GM12878 (cell line): ENCODE measurements at places on chromosomes 11 and 22.
A peak's percentile ranks its signal among the peaks of the same experiment; 100 is the strongest.

- DNase-seq = no peak
Measured at GRCh38 chr22:44439356-44440223, 58.4 kb downstream of the RTL6 start.

DNA sequence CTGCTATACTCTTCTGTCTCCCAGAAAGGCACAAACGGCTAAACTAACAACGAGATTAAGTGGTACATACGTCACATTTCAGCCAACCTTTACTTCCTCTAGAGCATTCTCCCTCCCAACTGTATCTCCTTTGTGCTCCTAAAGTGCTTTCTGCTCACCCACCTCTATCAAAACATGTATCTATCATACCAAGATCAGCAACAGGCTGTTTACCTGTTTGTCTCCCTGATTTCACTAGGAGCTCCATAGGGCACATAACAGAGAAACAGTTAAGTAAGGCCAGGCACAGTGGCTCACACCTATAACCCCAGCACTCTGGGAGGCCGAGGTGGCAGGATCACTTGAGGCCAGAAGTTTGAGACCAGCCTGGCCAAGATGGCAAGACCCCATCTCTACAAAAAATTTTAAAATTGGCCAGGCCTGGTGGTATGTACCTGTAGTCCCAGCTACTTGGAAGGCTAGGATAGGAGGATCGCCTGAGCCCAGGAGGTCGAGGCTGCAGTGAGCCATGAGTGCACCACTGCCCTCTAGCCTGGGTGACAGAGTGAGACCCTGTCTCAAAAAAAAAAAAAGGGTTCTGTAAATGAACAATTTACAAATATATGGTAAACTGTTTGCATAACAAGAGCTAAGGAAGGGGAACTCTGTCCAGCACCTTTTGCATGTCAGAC is 2.8 kb downstream of the NDUFC2 start:
- no peak for DNase-seq

GRCh38 chr11:844693-845644 is 2.3 kb downstream of the TSPAN4 start:
- DNase-seq = no peak

- DNase-seq = no peak
Measured at GRCh38 chr22:32916025-32916424, 114.5 kb downstream of the TIMP3 start.

- DNase-seq = no peak
Measured at GRCh38 chr11:36736103-36736502, 138.1 kb upstream of the RAG2 start.

GRCh38 chr22:41501209-41501608 is 32.3 kb downstream of the ACO2 start:
- DNase-seq = peak; percentile 27

DNA sequence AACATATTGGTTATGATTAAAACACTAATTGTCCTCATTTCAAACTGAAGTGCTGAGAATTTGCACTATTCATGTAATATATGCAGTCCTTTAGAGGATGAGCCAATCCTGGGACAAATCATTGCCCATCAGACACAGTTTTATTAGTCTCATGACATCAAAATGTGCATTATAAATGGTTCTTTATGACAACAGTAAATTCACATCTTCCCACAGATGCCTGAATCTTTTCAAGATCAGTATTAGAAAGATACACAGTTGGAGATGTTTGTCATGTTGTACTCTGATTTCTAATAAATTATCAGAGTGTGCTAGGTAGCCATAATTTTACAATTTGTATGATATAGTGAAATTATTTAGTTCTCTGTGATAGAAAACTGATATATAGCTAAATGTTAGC is 813.5 kb downstream of the FAM181B start:
- DNase-seq = no peak

DNA sequence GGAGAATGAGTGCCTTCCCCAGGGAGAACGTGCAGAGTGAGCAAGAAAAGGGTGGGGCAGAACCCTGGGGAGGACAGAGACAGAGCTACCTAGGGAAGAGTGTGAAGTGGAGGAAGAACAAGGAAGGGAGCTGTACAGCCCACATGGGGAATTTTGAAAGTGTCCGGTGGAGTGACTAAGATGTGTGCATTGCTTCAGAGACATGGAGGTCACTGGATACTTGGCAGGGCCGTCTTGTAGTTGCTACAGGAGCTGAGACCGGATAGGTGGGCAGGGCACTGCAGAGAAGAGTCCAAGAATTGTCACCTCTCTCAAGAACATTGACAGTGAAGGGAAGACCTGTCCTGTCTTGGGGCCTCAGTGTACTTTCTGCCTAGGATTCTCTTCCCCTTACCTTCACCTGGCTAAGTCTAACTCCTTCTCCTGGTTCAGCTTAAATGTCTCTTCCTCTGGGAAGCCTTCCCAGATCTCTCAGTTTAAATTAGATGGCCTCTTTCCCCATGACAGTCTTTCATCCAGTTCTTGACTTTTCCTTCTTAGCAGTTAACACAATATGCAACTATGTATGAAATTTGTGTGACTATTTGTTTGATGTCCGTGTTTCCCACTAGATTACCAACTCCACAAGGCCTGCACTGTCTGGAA is 9.2 kb upstream of the P2RY6 start:
- DNase-seq = no peak

DNA sequence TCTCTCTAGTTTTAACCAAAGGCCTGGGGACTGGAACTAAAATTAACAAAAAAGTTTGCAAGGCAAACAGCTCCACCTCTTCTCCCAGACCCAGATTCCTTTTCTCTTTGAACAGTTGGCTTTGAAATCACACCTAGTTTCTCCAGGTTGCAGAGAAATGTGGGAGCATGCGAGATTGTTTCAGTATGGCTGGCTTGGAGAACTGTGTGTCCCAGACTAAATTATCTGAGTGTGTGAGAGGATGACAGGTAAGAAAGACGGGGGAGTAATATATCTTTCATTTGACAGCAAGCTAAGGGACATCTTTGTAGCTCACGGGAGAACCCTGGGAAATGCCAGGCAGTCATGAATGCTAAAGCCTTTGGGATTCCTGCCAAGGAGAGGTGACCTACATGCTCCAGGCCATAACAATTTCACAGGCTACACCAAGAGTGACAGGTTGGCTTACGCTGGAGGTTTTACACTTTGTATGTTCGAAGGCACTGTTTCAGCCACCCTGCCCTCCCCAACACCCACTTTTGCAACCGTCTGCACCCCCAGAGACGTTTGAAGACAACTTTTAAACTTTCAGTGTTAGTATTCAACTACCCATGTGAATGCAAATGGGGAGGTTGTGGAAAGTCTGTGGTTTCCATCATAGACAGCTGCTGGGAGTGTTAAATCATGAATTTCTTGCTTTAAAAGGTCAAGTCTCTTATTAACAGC is 109.3 kb upstream of the SNX19 start:
- DNase-seq = peak; percentile 28

DNA sequence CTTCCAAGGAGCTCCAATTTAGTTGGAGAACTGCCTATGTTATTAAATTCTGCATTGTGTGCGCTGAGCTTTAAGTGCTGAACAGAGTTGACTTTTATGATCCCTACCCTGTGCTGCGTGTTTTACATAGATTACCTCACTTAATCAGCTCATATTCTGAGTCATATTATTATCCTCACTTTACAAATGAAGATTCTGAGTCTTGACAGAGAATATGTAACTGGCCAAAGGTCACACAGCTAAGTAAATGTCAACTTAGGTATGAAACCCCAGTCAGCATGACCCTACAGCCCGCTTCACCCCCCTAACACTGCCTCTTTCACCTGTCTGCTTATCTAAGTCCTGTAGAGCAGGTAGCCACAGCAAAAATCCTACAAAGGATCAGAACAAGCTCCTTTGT is 19.8 kb upstream of the TMPRSS5 start:
- DNase-seq = no peak

DNA sequence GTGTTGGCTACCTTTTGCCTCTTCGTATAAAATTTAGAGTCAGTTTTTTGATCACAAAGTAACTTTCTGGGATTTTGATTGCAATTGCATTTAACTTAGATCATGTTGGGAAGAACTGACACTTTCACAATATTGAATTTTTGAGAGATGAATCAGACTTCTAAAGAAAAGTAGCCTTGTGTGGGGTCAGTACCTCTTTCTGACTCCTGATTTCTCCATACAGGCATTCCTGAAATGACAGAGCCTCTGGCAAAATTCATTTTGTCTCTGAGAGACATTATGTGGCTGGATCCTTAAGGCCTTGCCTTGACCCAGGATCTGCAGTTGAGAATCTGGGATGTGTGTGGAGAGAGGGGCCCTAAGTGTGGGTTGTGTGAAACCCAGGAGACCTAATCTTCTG is 37.8 kb downstream of the PPFIBP2 start:
- DNase-seq = no peak

GRCh38 chr11:20161230-20161918 is 1.1 kb upstream of the DBX1 start:
- DNase-seq = no peak

GRCh38 chr11:118046051-118046963 is 30.6 kb upstream of the TMPRSS4 start:
- peak; percentile 44 for DNase-seq

DNA sequence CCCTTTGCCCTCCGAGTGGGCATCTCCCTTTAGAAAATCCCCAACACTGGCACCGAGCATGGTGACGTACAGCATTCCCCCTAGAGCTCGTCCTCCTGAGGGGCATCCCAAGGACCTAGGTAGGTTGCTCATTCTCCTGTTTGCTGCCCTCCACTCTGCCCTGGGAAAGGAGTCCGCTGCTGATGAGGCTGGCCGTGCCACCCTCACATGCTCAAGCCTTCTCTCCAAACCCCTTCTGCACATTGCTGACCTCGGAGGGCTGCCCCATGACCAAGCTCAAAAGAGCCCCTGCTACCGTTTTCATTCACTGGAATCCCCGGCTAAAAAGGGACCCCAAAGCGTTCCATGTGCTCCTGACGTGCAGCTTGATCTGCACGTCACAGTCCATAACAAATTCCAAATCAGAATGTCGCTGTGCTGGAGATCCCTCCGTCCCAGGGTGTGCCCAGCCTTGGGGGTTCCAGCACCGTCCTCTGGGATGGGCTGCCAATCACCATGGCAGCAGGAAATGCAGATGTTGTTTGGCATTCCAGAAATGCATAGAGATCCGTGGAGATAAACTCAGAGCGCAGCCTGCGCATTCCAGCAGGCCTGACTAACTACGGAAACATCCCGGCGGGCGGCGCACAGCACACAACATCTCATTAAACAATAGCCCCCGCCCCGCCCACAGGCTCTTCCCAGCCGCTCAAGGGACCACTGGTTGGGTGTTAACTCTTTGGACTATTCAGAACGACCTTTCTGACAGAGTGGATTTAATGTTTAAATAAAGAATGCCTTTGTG is 26.3 kb upstream of the GNB1L start:
- DNase-seq = no peak

GRCh38 chr11:124727474-124727873 is 12.3 kb upstream of the NRGN start:
- DNase-seq = no peak

GRCh38 chr11:120386318-120386717 is 50.1 kb downstream of the ARHGEF12 start:
- no peak for DNase-seq

- no peak for DNase-seq
Measured at GRCh38 chr11:113481226-113481625, 6.0 kb upstream of the DRD2 start.

DNA sequence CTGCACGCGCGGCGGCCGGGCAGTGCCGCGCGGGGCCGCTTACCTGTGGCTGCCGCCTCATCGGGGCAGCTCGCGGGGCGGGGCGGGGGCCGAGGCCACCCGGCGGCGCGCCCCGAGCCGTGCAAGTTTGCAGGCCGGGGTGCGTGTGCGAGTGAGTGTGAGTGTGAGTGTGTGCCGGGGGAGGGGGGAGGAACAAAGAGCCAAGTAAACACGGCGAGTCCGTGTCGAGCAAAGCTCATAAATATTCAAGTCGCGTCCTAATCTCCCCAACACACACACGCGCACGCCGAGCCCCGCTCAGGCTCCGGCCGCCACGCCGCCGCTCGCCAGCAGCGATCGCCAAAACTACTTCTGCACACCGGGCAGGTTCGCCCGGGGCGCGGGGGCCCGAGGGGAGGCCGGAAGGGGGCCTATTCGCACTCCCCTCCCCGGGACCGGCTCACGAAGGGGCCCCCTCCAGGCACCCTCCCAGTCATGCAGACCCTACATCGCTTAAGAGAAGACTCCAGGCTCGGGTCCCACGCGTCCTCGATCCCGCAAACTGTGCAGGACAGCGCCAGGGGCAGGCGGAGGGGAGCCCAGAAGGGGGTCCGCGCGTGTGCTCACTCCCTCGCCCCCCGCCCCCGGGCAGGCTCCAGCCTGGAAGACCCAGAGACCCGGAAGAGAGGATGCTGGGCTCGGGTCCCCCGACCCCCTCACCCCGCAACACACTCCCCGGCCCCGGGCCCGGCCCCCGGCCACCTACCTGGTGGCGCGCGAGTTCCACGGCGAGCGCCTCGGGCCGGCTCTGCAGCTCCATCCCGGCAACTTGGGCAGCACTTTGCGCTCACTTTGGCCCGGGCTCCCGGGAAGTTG is 827 bp downstream of the PHF21B start:
- DNase-seq = no peak

DNA sequence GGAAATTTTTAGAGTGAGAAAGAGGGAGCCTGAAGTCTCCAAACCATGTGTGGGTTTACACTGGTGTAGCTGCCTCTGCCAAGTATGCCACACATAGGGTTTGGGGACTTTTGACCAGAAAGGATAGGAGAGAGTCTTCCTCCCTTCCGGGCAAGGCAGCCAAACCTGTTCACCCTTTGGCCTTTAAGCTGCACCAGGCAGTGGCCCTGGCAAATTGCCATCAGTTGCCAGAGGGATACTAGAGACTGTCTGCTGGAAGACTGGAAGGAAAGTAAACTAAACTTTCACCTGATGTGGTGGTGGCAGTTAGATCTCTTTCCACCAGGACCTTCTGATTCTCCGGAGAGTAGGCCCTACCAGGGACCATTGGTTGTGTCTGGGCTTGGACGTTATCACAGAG is 1263.2 kb downstream of the FAM181B start:
- no peak for DNase-seq

DNA sequence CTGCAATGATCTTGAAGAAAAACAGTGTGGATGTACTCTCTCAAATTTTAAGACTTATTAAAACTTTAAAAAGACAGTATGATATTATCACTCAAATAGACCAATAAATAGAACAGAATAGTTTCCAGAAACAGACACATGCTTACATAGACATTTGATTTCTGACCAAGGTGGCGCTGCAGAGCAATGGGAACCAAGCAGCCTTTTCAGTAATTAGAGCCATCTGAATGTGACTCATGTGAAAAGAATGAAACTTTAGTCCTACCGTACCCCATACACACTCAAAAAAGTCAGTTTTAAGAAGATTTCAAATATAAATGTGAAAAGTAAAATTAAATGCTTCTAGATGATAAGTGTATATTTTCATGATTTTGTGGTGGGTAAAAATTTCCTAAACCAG is 74.2 kb upstream of the MS4A8 start:
- DNase-seq = no peak

- DNase-seq = no peak
Measured at GRCh38 chr11:17595526-17596309, 48.7 kb downstream of the OTOG start.

DNA sequence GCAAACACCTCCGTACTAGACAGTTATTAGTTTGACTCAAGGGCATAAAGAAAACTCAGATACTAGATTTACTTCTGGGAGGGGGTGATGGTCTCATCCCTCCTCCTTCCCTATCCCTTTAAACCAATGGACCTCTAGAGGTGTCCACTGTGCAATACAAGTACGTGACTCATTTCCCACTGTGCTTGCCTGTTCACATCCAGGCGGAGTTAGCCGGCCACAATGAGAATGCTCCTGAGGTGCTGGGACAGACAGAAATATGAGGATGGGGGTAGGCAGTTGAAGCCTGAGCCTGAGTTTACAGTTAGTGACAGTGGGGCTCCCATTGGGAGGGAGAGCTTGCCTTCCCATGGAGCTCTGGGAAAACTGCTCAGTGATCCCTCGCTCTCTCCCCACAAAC is 8.4 kb upstream of the PMM1 start:
- no peak for DNase-seq
